ENCODE measurements at places on chromosomes 4 and X.

DNA sequence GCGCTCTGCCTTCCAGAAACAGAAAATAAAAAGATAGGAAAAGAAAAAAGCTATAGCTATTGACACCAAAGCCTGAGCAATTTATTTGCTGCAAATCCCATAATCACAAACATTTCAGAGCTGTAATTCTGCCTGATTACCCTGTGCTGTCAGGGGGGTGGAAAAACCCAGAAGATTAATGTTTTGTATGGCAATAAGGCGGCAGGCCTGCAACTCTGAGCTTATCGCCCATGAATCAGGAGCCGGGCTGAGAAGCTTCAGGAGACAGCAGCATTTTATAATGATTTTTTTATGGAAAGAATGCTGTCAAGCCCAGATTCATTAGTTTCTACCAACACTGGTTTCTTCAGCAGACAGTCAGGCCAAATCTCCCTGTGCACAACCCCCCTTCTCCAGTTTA, 82.6 kb upstream of the TMEM164 start:
- DNase-seq: no peak

GRCh38 chr4:85427123-85427522, 47.8 kb upstream of the ARHGAP24 start:
- no peak for DNase-seq

DNA sequence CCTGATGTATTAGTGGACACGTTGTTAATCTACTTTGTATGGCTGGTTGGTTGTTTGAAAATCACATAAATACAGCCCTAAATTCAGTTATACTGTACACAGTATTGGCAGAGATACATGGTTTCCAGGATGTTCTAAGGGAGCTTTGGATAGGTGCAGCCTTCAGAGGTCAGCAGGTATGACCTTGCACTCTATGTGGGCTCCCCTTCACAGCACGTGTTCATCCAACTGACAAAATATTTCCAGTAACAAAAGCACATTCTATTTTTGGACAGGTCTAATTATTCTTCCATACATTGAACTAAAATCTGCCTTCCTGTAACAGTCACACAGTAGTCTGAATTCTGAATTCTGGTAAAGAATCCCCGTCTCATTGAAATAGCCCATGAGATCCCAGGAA, 92.8 kb upstream of the RAPGEF2 start:
- no peak for DNase-seq

- DNase-seq: no peak
Observed at GRCh38 chr4:98746936-98747335, 88.5 kb upstream of the TSPAN5 start.

DNA sequence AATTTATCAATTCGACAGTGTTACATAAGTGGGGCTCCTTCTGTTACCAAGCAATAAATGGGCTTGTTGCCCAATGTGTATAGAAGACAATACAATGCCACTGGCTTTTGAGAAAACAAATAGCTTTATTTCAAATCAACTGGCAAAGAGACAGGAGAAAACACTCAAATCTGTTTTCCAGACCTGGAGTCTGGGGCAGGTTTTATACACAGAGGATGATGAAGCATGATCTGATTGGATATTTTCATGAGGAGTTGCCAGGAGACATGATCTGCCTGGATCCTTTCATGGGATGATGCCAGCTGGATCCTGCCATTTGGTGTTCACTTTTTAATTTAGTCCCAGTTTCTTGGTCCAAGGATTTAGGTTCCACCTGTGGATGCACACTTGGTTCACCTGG, 287.9 kb downstream of the CXXC4 start:
- DNase-seq: no peak
